AG08395 (cell line): ENCODE measurements at places on chromosomes 4 and X.

DNA sequence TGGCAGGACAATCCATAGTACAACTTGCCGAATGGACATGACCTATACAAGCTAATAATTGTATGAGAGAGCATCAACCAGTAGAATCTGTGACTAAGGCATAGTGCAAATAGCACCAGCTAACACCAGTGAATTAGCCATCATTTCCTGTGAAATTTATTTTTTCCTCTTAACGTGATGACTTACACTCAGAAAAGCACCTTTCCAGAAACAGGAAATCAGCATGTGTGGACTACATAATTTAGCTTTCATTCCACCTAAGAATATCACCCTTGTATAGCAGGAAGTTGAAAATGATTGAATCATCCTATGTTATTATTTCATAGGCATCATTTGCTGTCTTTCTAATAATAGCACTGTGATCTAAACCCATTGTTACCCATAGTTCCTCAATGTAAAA is 1393.4 kb upstream of the PCDH7 start:
- no peak for DNase-seq

GRCh38 chr4:156732634-156733033 is 239.0 kb downstream of the PDGFC start:
- no peak for DNase-seq

- no peak for DNase-seq
Observed at GRCh38 chr4:95180531-95181242, 368.1 kb downstream of the UNC5C start.

GRCh38 chr4:21226637-21227538 is 526.6 kb downstream of the PACRGL start:
- DNase-seq, result no peak

- no peak for DNase-seq
Observed at GRCh38 chr4:162117051-162117450, 46.7 kb downstream of the FSTL5 start.

- no peak for DNase-seq
Observed at GRCh38 chr4:166315721-166316467, 442.9 kb downstream of the TLL1 start.

DNA sequence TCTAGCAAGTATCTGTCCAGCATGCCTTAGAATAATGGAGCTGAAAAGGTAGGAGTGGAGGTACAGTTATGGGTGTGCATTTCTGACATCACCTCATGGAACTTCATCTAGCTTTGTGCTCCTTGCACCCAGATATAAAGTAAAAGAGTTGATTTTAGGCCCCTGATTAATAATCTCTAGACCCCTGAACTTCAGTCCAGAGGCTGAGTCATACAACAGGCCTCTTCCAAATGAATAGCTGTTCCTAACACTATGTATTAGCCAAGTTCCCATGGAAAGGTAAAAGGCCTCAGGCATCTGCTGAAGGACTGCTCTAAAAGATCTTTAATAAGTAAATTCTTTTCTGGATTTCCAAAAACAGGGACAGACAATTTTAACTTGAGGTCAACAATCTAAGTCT is 16.2 kb downstream of the TBC1D9 start:
- DNase-seq, result no peak

GRCh38 chr4:16199093-16199492 is 27.2 kb downstream of the TAPT1 start:
- DNase-seq, result peak; percentile 24

GRCh38 chr4:107255114-107255513 is 219.0 kb upstream of the DKK2 start:
- no peak for DNase-seq

GRCh38 chrX:134633394-134633793 is 24.9 kb downstream of the PLAC1 start:
- DNase-seq, result no peak

- no peak for DNase-seq
Observed at GRCh38 chrX:108270739-108271396, 167.4 kb downstream of the COL4A6 start.

- DNase-seq, result no peak
Observed at GRCh38 chr4:117514391-117515175, 429.2 kb upstream of the TRAM1L1 start.

DNA sequence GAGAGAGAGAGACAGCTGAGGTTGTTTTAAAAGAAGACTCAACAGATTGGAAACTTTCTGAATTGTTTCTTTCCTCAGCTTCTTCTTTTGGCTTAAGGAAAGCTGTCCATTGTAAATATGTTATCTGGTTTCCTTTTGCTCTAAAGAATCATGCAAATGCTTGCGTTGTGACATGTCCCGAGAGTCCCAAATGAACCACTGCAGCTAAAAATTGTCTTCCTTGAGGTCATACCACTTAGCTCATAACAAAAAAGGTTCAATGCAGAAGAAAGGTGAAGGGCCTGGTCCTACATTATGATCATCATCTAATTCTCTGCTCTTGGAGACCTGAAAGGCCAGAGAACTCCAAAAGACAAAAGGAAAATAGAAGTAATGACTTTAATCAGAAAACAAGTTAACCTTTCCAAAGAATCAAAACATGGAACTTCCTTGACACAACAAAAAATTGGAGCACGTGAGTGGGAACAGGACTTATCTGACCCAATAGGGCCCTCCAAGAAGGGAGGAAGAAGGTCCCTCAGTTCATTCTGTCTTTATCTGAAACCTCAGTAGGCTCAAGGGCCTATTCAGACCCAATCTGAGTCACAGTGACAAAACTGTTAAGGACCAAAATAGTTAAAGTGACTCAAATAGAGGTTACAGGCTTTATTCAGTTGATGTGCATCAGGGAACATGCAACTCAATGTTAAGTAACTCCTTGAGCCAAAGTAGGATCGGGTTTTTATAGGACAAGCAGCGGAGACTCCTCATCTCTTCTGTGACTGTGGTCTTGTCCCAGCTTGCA is 14.7 kb upstream of the VSIG1 start:
- DNase-seq, result no peak

DNA sequence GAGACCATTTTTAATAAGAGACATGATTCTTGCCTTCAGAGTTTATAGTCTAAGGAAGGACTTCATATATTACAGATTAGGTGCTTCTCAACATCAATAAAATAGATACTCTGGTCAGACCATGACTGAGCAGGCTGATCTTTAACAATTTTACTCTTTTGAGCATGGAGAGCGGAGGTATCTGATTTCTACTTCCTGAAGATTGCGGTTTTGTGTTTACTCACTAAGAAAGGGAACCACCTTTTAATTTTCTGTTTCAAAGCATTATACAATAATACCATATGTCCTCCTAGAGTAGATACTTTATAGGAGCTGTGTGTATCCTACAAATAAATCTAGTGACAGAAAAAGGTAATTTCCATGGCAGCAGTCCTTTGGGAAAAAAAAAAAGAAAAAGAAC is 12.5 kb downstream of the MORC4 start:
- DNase-seq, result no peak
